B cell (primary cell): ENCODE measurements at places on chromosomes 3 and 15.

DNA sequence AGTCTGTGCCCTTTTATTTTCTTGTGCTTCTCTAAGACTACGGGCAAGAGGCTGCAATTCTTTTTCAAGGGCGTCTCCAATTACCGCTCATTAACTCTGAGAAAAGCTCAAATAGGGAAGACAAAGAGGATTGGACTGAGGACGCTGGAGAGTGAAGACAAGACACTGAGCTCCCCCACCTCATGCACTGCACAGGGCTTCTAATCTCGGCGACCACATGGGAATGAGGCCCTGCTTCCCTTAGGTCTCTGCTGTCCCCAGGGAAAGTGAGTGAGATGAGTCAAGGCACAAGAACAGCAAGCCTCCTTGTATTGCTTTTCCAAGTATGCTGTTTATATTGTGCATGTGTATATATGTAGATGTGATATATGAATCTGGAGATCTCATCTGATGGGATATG lies 392.2 kb upstream of the CFAP20DC start:
- H3K27ac ChIP-seq, result no peak overlapping the region
- no peak overlapping the region for H3K4me3 ChIP-seq
- no peaks in the 10 kb centered on the region for H3K36me3 ChIP-seq
- DNase-seq, result no peak
- H3K4me1 ChIP-seq, result no peaks in the 10 kb centered on the region
- H3K27me3 ChIP-seq, result no peaks in the 10 kb centered on the region

DNA sequence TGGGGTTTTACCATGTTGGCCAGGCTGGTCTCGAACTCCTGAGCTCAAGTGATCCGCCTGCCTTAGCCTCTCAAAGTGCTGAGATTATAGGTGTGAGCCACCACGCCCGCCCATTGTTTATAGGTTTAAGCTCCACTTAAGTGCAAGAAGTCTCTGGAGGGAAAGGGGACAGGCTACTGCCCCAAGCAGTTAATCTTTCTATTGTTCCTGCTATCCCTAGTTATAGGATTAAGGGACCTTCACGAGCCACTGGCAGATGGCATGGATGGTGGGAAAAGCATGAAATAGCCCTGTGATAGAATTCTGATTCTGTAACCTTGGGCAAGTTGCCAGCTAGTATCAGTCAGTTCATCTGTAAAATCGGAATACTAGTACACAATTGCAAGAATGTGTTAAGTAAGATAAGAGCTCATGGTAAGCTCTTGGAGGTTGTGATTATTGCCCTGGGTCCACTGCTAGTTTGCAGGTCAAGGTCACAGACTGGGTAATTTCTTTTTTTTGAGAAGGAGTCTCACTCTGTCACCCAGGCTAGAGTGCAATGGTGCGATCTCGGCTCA lies 5.3 kb upstream of the RBPMS2 start:
- peaks cover 7% of the 10 kb centered on the region for H3K27me3 ChIP-seq
- no peak overlapping the region for H3K27ac ChIP-seq
- H3K4me1 ChIP-seq, result peaks cover 11% of the 10 kb centered on the region
- no peak overlapping the region for H3K4me3 ChIP-seq
- no peaks in the 10 kb centered on the region for H3K36me3 ChIP-seq
- DNase-seq, result no peak

GRCh38 chr3:151276687-151277042 lies 1.7 kb downstream of the P2RY14 start:
- peak; percentile 89 for DNase-seq
- peaks cover 69% of the 10 kb centered on the region for H3K4me1 ChIP-seq
- no peaks in the 10 kb centered on the region for H3K36me3 ChIP-seq
- H3K27ac ChIP-seq, result peak overlapping the region; percentile 96

GRCh38 chr3:46987743-46988401 lies 8.4 kb downstream of the NBEAL2 start:
- no peak overlapping the region for H3K4me3 ChIP-seq
- peak overlapping the region; percentile 36 for H3K27ac ChIP-seq
- H3K27me3 ChIP-seq, result no peaks in the 10 kb centered on the region
- peaks cover 59% of the 10 kb centered on the region for H3K4me1 ChIP-seq

- no peak for DNase-seq
- H3K4me1 ChIP-seq, result peaks cover 52% of the 10 kb centered on the region
- no peaks in the 10 kb centered on the region for H3K27me3 ChIP-seq
Measured at GRCh38 chr3:179436517-179436916, 14.8 kb downstream of the GNB4 start.
